ACHN (cell line): ENCODE measurements at places on chromosomes 2 and 18.

DNA sequence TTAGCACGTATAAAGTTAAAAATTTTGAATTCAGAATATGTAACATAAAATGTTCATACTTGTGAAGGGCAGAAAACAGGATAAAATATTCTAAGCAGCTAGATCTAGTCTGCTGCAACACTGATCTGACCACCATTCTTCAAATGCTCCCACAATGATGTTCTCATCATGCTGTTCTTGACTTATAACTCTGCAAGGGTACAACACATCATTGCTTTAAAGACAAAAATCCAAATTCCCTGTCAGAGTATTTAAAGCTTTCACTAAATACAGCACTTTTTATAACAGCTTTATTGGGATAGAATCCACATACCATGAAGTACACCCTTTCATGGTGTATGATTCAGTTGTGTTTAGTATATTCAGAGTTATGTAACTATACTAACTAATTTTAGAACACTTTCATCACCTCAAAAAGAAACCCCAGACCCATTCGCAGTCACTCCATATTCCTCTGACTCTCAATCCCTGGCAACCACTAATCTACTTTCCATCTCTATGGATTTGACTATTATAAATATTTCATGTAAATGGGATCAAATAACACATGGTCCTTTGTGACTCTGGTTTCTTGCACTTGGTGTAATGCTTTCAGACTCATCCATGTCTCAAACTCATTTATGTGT lies 56.4 kb downstream of the MAP4K3 start:
- DNase-seq, result no peak

DNA sequence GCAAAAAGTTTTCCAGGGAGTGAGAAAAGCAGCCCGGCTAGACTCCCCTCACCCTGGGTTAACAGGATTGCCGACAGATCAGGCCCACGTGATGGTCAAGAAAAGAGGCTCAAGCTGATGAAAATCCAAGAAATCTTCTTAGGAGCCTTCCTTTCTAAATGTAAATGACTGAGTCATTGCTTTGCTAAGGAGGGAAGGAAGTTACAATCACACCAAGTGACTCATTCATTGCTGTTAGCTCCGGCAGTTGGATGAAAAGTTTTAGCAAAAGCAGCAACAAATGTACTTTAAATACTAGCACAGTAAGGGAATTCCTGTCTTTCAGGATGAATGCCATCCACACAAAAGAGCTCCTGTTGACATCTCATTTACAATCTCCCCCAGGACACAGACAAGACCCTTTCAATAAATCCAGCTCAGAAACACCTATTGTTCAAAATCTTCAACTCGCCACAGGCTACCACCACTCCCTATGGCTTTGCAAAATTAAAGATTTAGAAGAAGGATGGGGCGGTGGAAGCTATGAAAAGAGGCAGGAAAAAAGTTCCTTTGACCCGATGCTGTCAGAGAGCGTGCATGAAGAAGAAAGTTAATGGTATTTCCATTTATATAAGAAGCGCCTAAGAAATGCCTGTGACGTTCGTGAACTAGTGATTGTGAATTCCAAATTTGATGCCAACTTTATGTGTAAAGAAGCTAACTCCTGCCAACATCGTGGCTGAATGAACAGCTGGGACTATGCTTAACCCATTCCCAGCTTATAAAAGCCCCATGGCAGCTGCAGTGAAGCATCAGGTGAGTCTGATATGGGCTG lies 153.7 kb downstream of the TGIF1 start:
- peak; percentile 96 for DNase-seq

DNA sequence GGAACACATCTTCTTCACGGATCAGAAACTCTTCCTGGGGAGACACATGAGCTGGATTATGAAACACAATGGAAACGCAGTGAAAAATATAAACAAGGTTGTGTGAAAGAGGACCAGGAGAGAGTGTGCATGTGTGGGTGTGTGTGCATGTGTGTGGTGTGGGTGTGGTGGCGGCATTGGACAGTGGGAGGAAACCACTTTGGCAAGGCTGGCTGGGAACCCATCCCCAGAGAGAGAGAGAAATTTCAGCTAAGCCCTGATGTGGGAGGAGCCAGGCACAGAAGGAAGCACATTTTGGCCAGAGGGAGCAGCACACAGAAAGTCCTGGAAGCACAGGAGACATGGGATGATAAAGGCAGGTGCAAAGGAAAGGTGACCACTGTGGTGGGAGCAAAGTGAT lies 147.6 kb upstream of the COPS8 start:
- DNase-seq, result no peak

- no peak for DNase-seq
Measured at GRCh38 chr18:49869354-49869753, 56.0 kb upstream of the ACAA2 start.
